Anterior cingulate cortex (tissue), 58 donors: ENCODE measurements at places on chromosomes 3 and 15.

DNA sequence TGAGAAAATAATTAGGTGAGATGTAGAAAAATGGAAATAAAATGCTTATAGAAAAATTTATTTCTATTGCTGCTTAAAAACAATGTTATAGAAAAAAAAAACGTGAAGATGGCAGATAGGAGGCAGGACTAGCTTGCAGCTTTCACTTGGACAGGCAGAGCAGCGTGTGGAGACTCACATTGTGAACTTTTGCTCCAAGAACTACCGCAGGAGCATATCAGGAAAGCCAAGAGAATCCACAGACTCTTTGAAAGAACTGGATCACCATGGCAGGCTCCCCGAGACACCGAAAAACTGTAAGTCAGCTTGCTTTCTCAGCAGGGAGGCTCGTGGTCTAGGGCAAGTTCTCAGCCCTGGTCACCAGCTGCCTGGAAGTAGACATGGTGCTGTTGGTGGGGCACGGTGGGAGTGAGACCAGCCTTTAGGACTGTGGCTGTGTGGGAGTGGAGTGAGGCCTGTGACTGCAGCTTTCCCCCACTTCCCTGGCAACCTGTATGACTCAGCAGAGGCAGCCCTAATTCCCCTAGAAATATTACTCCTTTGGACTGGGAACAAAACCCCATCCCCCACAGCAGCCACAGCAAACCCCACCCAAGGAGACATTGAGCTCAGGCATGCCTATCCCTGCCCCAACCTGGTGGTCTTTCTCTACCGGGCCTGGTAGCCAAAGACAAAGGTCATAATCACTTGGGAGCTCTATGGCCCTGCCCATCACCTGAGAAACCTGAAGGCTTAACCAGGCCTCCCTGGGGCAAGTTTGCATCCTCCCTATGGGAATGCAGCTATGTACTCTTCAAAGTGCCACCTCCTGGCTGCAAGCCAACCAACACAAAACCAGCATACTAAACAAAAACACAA, 22.8 kb downstream of the STRIT1 start:
- no peak for DNase-seq

- DNase-seq = no peak
Measured at GRCh38 chr3:113677737-113678136, 18.7 kb downstream of the USF3 start.

DNA sequence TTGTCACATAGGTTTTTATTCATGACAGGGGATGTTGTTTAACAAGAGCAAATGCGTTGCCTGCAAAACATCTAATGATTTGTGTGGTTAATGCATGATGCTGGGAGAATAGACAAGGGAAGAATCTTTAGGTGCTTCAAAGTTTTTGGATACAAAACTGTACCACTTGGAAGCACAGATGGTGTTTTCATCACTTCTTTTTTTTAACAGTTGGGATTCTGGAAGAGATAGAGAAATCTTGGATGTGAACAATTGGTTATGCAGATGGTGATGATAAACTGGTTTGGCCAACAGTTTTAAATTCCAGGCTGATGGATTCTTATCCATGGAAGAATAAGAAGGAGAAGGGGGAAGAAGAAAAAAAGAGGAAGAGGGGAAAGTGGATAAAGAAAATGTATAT, 379.4 kb downstream of the KCNH8 start:
- no peak for DNase-seq

DNA sequence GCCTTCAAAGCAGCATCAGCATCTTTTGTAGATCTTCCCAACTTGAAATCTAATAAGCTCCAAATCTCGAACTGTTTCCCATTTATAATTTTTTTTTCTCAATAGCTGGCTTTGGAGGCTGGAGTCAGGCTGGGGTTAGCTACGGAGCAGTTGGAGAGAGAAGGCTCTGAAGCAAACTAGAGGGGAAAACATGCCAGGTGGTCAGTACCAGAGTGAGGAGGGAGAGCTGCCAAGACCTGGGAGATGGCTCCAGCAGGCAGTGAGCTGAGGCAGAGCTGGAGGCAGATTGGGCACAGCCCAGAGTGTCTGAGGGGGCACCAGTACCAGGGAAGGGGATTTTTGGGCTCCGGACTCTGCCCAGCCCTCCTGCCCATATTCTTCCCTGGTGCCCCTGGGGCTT, 311.2 kb downstream of the RPLP1 start:
- no peak for DNase-seq

GRCh38 chr3:151697496-151697895, 36.2 kb upstream of the AADACL2 start:
- DNase-seq = no peak

- DNase-seq = no peak
Measured at GRCh38 chr3:29949940-29950616, 656.3 kb upstream of the TGFBR2 start.

DNA sequence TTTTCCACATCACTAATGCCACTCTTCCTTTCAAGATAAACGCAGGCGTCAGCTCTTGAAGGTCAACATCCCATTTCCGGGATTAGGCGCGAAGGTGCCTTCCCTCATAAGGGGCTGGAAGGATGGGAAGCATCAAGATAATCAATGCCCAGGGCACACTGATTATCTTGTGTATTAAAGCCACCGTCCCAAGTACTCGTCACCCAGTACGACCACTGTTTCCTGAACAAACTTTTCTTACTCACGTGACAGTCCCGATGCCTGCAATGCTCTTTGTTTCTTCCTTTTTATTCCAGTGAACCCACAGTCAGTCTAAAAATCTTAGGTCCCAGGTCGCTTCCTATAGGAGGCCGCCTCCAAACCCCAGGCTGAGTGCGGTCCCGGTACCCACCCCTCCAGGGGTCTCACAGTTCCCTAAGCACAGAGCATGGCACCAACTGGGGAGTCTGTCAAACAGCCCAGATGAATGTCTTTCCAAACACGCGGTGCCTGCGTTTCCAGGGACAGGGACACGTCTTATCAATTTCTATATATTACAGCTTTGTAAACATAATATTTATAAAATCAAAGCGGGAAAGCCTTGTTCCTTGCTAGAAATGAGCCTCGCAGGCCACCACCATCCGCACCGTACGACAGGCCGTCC, 589 bp downstream of the ANAPC13 start:
- DNase-seq = no peak

DNA sequence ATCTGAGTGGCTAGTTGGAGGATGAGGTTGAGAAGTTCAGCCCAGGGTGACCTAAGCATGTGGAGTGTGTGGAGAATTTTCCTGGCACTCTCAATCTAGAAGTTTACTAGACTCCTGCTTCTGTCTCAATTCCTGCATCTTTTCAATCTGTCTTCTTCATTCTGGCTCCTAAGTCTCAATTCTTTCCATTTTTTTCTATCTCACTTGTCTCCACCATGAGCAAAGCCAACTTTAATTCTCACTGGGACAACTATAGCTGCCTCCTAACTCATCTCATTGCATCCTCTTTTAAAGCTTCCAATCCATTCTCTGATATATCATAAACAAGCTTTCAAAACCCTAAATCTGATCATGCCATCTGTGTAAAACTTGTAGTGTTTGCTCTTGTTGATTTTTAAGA, 569.3 kb downstream of the NAALADL2 start:
- DNase-seq = no peak

- no peak for DNase-seq
Measured at GRCh38 chr3:139617672-139618268, 60.0 kb downstream of the NMNAT3 start.

DNA sequence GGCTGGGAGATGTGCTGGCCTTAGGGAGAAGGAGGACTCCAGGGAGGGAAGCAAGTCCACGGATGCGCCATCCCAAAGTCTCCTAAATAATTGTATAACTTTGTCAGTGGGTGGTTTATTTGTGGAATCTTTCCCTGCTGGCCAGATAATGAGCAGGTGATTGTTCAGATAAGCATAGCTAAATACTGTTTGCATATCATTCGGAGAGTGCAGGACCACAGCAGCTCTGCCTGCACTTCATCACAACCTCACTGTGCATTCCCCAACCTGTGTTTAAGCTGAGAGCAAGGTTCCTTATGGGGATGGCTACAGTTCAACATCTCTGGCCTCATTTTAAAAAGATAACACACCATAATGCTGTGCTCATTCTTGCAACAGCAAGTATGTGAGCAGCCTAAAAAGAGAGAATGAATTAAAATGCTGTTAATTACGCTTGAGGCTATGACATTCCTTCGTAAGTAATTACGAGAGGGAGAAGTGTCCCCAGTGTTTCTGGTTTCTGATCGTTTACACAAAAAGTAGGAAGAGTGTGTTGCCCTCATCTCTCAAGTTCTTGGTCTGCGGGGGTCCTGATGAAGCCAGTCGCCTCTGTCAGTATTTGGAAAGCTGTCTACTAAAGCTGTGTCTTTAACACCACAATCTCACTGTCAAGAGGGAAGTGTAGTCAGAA, 272.0 kb upstream of the RORA start:
- no peak for DNase-seq

DNA sequence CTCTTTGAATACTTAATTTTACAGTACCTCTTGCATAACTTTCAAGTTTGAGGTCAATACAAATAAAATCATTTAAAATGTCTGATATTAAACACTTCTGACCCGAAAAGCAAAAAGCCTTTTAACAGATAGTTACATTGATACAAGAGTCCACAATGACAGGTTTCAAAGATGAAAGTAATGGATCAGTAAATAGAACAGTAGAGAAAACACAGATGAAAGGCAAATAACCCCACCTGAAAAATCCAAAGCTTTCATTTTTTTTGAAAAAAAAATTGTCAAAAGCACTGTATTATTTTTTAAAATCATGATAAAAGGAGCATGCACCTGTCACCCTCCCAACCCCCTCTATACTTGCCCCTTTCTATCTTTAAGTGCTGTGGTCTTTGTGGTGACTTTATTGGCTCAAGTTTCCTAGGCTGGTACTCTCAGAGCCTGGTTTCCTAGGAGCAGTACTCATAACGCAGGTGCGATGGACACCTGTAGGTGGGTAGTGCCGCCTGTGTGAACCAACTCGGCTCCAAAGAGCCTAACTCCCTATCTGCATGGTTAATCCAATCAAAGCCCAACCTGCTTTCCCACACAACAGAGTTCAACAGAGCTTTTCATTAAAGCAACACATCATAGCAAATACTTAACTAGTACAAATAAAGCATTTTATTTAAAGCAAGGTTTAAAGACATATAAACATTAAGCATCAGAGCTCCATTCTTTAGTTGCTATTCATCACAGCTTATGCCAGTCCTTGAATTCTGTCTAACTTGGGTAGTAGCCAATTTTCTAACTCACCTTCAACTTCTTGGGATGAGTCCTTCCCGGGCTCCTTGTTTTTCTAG, 32.2 kb downstream of the LIPC start:
- DNase-seq = no peak

GRCh38 chr15:47796339-47796738, 79.0 kb downstream of the SEMA6D start:
- DNase-seq = no peak

- DNase-seq = no peak
Measured at GRCh38 chr3:134090031-134090430, 60.3 kb upstream of the SLCO2A1 start.

DNA sequence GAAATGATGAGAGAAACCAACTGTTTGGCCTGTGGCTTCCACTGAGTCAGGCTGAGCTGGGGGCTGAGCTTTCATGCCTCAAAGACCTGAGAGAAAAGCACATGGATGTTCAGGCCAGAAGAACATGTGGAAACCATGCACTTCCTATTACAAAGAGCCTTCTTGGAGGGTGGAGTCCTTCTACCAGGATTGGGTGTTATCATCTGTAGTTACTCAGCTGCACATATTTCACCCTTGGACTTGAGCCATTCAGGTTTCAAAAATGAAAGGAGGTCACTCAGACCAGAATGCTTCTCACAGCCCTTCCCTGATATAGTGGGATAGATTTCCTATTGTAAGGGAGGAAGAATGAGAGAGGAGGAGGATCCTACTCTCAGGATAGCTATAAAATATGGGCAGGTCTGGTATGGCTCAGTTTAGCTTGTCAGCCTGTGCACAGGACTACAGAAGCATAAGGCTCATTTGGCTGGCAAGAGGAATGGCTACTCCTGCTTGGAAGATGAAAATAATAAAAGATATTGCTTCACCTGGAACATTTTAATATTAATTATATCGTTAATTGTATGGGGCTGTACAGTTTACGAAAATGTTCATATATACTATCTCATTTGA, 173.6 kb upstream of the TMC3 start:
- no peak for DNase-seq

- no peak for DNase-seq
Measured at GRCh38 chr15:40435023-40435709, 5.6 kb upstream of the BAHD1 start.

GRCh38 chr3:109648027-109648426, 310.7 kb upstream of the DPPA4 start:
- DNase-seq = no peak

DNA sequence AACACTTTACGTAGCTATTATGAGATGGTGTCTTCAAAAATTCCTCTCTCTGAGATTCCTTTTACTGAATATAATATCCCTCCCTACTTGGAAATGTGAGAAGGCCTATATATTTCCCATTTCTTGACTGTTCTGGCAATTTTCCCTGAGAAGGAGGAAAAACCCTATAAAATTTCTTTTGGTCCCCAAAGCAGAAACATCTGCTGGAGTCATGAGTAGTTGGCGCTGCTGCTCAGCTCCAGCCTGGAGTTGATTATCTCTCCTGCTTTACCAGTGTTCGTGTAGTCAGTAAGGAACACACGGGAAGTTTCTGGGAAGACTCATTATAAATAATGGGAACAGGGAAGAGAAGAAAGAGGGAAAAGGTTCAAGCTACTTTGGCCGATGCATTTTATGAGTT, 680.1 kb downstream of the EPHA3 start:
- no peak for DNase-seq

DNA sequence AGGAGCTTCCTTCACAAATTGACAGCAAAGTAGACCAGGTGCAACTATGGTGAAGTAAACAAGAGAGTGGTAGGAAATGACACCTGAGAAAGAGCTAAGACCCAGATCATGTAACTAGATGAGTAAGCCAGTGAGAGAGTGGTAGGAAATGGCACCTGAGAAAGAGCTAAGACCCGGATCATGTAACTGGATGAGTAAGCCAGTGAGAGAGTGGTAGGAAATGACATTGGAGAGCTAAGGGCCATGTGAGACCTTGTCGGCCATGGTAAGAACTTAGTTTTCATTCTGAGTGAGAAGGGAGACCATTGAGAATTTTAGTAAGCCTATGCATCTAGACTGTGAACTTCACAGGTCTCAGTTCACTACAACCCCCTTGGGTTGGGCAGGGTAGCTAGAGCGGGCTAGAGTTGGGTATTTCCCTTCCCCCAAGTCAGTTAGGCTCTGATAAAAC, 5.4 kb upstream of the SENP7 start:
- DNase-seq = no peak
